ENCODE measurements at places on chromosomes 2 and 18.

GRCh38 chr2:554444-554843, 122.8 kb downstream of the TMEM18 start:
- DNase-seq = no peak

DNA sequence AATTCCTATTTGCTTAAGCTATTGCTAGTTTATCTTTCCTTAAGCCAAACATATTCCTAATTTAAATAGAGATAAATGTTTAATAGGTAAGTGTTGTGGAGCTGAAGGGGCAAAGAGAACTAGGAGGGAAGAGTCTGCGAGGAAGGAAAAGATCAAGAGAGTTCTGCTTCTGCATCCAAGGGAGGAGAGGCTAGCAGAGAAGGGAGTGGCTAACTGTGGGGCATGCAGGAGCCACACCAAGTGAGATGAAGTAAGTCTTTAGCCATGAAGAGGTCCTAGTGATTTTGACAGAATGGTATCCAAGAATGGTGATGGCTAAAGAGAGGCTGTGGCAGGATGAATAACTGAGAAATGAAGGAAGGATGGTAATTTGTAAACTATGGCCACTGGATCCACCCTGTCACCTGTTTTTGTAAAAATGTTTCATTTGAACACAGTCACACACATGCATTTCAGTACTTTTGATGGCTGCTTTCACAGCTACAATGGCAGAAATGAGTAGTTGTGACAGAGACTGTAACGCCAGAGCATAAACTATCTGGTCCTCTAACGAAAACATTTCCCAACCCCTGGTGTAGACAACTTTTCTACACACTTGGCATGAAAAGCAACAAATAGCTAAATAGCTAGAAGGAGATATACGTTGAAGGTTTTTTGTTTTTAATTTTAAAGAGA, 15.6 kb downstream of the TPGS2 start:
- no peak for DNase-seq

- no peak for DNase-seq
Observed at GRCh38 chr18:36323421-36323820, 25.9 kb downstream of the FHOD3 start.

GRCh38 chr2:80830891-80831290, 526.3 kb upstream of the LRRTM1 start:
- no peak for DNase-seq

DNA sequence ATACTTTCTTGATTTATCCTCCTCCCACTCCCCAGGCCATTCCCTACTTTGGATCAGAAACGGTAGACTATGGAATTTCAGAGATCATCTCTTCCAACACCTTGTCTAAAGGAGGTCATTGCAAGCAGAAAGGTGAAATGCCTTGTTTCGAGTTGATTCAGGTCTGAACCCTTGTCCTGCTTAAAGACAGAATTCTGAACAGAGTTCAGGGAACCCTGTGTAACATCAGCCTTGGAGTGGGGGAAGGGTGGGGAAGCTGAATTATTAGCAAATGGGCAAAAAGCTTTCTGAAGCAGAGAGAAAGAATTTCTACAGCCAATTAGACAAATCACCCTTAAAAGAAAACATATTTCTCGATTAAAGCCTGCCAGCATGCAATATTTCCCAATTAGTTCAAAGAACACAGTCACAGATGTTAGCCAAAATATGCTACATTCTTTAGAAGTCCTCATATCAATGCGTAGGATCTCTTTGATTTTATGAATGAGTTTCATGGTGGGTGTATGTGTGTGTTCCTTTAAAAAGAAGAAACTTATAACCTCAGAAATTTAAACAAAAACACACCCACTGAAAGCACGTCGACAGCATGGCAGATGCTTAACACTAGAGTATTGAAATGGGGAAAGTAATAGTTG, 353.1 kb downstream of the RND3 start:
- no peak for DNase-seq

- no peak for DNase-seq
Observed at GRCh38 chr2:167334146-167334742, 446.0 kb downstream of the XIRP2 start.

- no peak for DNase-seq
Observed at GRCh38 chr2:186894478-186894877, 45.5 kb upstream of the ZSWIM2 start.

DNA sequence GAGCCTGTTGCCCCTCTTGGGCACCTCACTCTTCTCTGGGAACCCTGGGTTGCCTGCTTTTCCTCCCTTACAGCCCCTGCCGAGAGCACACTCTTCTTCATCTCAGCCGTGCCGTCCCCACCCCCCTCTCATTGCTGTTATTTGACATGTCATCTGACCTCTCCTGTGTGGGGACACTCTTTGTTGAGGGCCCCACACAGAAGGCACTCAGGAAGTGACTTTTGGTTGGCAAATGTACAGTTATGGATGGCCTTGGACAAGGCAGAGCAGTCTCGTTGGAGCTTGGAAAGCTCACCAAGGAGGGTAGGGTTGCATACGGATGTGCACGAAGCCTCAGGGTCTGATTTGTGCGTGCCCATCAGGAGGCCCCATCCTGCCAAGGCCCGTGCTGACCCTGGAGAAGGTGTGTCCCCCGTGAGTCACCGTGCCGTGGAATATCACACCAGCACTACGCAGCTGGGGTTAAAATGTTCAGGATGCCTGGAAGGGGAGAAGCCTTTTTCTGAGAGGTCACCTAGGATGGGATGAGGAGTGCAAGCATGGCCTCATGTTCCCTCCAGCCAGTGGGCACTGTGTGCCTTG, 93.9 kb downstream of the CTIF start:
- DNase-seq = no peak

GRCh38 chr2:198916548-198917080, 541.1 kb downstream of the SATB2 start:
- no peak for DNase-seq

GRCh38 chr2:187102381-187102780, 253.4 kb upstream of the ZSWIM2 start:
- no peak for DNase-seq

- DNase-seq = no peak
Observed at GRCh38 chr18:74995419-74995736, 213.6 kb downstream of the PTGR3 start.

DNA sequence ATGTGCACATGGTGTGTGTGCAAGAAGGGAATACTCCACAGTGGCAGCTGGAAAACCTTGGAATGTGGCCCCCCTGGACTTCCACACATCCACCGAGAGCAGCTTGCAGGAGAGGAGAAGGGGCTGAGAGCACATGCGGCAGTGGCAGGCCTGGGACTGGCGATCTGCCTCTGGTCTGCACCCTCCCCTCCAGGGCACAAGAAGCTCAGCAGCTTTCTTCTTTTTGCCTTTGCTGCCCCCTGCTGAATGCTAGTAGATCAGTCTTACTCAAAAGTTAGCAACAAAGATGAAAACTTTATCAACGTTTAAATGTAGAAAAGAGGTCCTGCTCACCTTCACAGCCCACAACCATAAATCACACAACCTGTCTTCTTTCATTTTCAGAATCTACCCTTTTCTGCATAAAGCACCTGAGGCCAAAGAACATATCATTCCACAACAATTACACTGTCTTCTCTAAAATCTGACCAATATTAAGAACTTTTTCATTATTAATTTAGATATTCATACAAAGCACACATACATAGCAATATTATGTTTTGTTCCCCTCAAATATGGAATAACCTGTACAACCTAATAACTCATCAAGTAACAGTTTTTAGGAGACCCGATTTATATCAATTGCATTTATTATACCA, 34.6 kb downstream of the TGFBRAP1 start:
- DNase-seq = no peak

DNA sequence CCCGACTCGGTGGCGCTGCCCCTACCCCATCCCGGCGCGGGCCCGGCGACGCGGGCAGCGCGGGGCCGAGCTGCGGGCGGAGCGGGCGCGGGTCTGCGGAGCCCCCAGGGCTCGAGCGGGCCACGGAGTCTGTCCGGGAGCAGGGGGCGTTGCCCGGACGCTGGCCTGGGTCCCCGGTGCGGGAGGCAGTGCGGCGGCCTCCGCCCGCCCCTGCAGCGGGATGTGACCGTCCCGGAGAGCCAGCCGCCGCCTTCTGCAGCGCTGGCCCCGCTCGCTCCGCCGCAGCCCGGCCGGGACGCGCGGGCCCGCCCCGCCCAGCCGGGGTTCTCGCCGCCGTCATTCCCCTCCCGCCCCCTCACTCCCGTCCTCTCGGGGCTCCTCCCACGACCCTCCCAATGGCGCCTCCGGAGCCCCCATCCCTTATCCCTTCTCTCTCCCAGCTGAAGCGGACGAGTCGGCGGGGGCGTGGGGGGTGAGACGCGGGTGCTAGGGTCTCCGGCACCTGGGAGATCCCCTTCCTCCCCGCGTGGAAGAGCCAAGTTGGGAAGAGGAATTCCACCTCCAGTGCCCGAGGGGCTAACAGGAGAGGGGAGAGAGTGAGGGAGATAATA, at the start of gene FNDC4:
Gene FNDC4 (minus strand): TSS at position 257 of the 611 bp plus-strand sequence. CDS start 521 bp downstream, outside the sequence.
- DNase-seq = no peak

- DNase-seq = no peak
Observed at GRCh38 chr2:26725521-26725820, 32.9 kb downstream of the KCNK3 start.
